Suppressor macrophage treated with lipopolysaccharide for 4 hours (primary cell): ENCODE measurements at places on chromosomes 7 and 10.

- DNase-seq, result no peak
Measured at GRCh38 chr7:16023046-16023445, 336.6 kb upstream of the MEOX2 start.

DNA sequence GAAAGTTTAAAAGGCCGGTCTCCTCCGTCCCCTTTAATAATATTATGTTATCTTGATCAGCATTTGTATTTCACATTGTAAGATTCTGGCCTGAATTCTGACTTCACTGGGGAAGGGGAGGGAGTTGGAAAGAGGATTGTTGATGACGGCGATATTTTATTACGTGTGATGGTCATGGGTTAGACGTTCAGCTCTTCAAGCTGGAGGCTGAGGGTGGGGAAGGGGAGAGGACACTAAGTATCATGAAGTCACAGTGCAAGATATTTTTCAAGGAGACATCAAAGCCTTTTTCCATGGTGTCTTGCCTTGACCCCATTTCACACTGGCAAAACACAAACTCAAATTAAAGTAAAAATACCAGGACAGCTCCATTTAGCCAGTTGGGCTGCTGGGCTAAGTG lies 126.7 kb downstream of the WDR11 start:
- no peak for DNase-seq

- no peak for DNase-seq
Measured at GRCh38 chr7:70512761-70513160, 619.2 kb upstream of the GALNT17 start.

DNA sequence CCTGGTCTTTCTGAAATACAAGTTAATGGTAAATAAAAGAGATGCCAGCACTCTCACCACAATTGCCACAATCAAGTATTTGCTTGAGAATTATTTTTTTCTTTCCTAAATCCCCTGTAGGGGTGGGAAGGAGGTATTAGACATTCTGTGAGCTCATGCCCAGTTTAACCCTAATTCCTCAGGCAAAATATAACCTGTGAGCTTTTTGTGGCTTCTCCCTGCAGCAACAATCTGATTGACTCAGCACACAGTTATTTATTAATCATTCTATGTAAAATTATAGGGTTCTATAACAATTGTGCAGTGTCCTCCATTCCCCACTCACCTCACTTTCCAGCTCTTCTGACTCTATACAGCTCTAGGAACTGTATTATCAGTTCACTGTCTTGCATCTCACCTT lies 66.3 kb downstream of the GLI3 start:
- DNase-seq, result no peak

- DNase-seq, result no peak
Measured at GRCh38 chr10:91569522-91569921, 63.3 kb downstream of the PPP1R3C start.

- no peak for DNase-seq
Measured at GRCh38 chr7:50724526-50725520, 57.9 kb downstream of the GRB10 start.

- no peak for DNase-seq
Measured at GRCh38 chr10:20300735-20301134, 484.5 kb downstream of the PLXDC2 start.
